ENCODE measurements at places on chromosomes 5 and 9. TPM values are rescaled to one million over a fixed set of nuclear protein-coding genes. Genes with fewer than 3 reads are reported as not detected.

NEUROG1 gene
- not detected for total RNA-seq

SPINK4 gene
- total RNA-seq = not detected

MCC gene
- 41.5 TPM for total RNA-seq

OLFM1 gene
- 11.7 TPM for total RNA-seq

WASHC1 gene
- 7.8 TPM for total RNA-seq

DNA sequence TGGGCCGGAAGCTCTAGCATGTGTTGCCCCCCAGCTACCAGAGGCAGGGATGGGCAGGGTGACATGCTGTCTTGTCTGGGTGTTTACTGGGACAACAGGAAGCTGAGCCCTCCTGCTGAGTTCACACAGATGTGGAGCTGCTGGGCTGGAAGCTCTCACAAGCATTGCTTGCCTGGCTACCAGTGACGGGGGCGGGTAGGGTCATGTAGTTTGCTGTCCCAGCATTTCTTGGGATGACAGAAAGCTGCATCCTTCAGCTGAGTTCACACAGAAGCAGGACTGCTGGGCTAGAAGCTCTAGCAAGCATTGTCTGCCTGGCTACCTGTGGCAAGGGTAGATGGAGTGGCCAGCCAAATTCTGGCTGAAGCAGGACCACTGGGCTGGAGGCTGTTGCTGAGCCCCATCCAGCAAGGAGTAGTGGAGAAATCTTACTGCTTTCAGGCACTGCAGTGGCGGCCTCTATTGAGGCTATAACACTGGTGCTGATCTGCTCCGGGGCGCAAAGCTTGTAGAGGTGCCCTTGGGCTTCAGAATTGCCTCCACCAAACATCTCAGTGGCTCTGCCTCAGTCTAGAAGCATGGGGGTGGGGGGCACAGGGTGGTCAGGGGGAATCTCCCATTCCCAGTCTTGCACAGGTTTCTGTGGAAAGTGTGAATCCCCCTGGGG lies 25.1 kb downstream of the POLK start:
- no peak for DNase-seq

GRCh38 chr9:116303886-116304538 lies 150.4 kb downstream of the PAPPA start:
- no peak for DNase-seq

DNA sequence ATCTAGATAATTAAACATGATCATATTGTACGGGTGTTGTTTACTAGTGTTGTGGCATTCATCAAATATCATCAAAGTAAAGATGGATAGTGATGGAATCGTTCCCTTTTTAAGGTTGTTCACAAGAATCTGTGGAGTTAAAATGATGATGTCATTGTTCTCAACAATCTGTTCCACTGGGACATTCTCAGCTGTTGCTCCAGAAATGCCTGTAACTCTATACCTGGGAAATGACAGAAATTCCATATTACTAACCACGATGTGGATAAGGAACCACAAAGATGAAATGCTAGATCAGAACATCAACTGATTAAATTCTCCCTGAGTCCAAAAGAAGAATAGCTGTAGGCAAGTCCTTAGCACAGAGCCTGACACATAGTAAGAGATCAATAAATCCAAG lies 38.0 kb downstream of the RIGI start:
- DNase-seq = no peak
